ENCODE measurements at places on chromosomes 5 and 9.
A peak's percentile ranks its signal among the peaks of the same experiment; 100 is the strongest.

DNA sequence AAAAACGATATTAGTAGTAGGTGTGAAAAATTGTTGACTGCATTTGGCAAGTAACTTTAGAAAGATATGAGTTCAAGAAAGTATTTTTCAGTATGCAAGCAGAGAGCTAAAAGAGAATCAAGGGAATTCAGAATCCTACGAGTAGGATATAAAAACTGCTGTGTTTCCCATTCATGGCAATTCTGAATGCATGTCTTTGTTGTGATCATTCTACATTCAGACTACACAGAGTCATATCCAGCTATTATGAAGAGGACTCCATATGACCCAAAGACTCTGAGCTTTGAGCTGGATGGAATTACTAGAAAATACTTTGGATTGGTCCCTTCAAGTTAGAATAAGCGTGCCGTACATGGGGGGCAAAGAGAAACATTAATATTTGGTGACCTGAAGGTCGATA, 12.0 kb downstream of the IFNE start:
- no peak for DNase-seq

- DNase-seq, result no peak
Observed at GRCh38 chr5:91111473-91112238, 271.5 kb downstream of the ARRDC3 start.

DNA sequence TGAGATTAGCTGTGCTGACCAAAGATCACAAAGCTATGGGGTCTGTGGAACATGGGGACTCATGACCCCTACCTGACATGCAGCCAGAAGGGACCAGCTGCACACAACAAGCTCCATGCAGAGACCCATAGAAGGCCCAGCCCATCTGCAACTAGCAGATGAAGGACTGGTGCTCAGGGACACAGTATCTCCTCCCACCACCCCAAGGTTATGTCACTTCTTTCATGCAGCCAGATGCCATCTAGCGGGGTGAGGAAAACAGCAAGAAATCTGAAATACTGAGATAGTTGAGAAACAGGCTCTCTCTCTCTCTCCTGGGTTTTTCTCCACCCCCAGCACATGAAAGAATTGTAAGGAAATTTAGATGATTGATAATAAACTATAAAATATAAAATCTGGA, 161.3 kb upstream of the DAPK1 start:
- DNase-seq, result no peak

DNA sequence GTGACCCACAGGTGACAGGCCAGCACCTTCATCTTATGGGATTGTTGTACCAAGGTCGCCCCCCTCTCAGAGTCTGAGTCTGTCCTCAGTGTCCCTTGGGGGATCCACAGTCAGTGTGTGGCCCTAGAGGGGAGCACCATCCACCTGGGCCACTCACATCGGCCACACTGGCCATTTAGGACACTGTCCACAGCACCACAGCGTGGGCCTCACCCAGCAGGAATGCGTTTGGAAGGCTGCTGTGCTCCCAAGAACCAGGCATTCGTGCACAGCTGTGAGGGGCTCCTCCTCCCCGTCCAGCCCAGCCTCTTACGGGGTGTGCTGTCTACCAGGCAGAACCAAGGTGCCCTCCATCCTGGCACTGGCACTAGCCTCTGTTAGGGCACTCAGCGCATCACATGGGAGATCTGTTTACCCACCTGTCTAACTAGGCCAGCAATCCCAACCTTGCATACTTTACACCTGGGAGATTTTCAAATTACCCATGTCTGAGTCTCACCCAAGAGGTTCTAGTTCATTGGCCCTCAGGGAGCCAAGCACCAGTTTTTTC, 24.5 kb upstream of the UBE2QL1 start:
- DNase-seq, result no peak

DNA sequence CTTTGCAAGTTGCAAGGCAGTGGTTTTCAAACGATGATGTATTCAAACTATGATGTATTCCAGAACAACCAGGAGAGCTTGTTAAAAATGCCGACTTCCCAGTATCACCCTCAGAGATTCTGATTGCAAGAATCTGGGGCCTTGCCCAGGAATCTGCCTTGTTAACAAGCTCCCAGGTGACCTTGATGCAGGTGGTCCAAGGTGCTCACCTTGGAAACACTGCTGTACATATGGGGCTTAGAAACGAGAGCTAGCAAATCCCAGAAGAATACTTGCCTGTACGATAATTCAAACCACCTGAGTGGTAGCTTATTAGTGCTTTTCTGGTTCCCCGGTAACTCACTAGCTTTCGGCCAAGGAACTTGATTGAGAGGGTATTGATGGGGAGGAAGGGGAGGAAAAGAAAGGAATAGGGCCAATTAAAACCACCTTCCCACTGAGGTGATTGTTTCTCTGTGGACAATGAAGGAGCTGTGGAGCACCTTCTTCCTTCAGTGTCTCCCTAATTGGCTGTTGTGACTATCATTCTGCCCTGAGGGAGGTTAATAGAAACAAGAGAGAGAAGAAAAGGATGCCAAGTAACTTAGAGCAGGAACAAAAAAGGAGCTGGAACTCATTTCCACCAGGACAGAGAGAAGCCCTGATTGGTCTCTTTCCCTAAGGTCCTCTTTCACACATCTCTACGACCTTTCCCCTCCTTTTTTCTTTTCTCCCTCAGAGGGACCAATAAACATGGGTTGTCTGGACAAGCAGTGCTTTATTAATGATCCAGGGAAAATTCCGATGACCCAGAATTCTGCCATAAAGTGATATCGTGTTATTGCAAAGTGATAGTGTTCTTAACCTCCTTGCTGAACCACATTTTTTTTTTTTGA, 218.8 kb downstream of the TMEM167A start:
- no peak for DNase-seq

DNA sequence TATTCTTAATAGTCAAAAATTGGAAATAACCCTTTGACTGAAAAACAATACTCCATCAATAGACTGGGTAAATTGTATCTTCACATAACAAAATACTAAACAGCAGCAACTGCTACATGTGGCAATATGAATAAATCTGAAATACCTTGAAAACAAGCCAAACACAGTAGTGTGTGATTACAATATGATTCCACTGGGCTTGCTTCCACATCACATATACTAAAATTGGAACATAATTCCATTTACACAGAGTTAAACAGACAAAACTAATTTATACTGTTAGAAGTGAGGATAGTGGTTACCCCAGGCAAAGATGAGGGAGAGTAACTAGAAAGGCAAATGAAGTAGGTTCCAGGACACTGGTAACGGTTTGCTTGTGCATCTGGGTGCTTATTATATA, 20.4 kb downstream of the FNIP1 start:
- DNase-seq, result no peak

DNA sequence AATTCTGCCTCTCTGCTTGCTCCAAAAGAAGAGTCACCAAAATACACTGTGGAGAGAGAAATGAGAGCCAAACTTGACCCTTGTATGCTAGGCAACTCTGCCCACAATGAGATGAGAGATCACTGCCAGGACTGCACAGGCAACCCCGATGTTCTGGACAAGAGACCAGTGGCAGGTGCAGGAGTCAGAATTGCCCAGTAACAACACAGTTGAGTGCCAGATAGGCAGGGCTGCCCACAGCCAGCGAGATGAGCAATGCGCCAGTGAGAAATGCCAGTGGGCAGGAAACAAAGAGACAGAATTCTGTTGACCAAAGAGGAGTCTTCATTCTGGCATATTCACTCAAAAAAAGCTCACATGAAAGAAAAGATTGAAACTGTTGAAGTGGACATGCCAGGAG, 570.7 kb downstream of the CAAP1 start:
- no peak for DNase-seq

GRCh38 chr5:75320371-75320770, 16.6 kb upstream of the HMGCR start:
- DNase-seq, result no peak

DNA sequence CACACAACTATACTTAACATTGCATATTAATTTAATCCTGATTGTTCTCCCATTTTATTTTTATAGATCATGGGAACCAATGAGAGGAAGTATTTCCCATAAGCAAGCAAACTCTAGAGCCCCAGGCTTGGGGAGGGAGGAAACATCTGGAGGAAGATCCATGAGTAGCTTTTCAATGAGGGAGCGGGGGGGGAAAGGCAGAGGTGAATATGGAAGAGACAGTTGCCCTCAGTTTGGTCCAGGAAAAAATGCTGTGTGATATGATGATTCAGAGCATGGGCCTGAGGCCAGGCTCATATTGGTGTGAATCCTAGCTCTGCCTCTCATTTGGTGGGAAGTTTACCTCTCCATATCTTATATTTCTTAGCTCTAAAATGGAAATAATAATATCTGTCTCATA, 42.2 kb upstream of the ALDOB start:
- DNase-seq, result no peak

- DNase-seq, result no peak
Observed at GRCh38 chr5:78642701-78643100, 5.9 kb downstream of the LHFPL2 start.

DNA sequence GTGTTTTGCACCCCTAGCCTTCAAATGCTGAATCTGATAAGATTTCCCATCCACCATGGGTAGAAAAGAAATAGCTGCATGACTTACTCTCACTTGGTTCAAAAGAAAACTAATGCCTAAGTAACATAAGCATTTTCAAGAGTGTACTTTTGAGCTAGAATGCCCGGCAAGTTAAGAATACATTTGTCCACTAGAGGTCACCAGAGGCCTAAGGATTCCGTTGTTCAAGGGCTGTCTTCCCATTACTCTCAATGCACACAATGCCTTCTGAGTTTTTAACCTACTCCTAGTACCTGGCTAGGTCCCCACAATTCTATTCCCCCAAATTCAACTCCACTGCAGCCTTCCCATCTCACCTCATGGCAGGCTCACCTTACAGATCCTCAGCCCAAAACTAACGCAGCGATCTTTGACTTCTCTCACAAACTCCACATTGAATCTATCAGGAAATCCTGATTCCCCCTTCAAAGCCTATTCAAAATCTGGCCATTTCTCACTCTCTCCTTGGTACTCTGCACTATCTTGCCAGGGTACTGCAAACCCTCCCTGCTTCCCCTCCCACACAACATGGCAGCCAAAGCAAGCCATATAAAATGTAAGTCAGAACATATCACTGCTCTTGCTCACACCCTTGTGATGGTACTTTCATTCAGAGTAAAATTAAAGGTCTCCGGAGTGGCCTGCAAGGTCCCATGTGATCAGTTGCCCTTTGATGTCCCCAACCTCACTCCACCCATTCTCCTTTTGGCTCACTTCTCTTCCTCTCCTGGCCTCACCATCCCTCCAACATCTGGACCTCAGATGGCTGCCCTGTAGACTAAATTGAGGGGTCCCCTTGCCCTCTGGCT, 13.4 kb downstream of the OXCT1 start:
- peak; percentile 42 for DNase-seq

DNA sequence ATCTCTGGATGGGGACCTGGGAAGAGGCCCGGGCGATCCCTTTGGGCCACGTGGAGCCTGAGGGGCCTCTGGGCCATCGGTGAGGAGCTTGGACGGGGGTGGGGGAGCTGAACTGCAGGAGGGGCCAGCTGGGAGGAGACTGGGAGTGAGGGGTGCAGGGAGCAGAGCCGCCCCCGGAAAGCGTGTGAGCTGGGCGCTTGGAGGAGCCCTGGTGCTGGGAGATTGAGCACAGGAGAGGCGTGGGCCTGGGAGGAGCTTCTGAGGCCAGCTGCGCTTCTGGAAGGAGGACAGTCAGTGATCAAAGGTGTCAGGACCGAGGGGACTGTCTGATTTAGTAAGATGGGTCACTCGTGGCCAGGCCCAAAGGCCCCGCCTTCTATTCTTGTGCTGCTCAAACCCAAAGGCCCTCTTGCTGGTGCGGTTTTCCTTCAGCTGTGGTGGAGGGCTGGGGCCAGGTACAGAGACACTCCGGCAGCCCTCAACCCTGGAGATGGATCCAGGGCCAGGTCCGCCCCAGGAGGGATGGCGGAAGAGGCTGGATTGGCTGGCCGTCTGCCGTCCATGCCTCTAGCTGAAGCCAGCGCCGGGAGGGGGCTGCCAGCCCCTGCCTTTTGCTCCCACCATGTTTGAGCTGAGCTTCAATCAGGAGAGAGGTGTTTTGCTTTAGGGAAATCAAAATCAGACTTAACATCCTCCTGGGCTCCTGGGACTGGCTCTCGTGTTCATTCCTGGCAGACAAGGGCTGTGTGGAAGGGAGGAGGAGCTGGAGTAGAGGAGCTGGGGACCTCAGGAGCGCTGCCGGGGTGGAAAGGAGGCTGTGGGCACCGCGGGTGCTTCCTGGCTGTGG, 21.6 kb downstream of the NCS1 start:
- DNase-seq, result no peak

DNA sequence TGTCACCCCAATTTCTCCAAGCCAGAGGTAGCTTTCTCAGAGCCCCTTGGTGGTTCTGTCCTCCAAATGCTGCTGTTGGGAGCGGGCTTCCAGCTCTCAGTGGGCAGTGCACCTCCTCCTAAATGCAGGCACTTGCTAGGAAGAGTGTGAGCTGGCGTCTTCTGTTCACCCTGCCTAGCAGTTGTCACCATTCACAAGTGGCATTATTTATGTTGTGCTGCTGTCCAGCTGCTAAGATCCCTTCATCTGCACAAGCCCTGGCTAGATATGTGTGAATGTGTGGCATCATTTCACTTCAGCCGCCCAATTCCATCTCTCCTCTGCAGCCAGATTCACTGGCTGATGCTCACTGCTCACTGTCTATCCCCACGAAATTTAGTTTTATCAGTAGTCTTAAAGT, 43.7 kb downstream of the SLC36A1 start:
- DNase-seq, result no peak

DNA sequence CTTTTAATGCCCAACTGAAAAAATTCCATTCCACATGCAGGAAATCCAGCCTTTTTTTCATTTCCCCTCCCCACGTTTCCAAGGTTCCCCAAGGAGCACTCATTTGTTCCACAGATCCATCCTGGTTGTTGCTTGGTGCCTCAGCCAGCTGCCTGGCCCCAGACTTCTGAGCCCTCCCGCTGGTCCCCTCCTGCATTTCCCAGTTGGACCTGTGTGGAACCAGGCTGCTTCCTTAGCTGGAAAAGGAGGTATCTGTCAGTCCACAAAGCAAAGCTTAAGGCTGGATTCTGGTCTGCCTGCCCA, 44.8 kb downstream of the ANGPTL2 start:
- no peak for DNase-seq

DNA sequence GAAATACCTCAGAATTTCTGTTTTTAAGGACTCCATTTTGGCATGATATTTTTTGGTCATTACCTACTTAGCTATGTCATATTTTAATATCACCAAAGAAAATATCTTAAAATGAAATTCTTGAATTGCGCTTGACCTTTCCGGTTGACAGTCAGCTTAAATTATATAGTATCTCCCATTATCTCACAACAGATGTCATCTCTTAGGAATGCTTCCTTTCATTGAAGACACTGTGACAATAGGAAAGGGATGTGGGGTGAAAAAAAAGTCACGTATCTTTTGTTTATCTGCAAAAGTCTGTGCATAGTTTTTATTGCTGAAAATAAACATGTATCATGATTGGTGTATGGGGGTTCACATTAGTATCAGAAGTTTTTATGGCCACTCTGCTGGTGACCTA, 105.8 kb downstream of the INVS start:
- DNase-seq, result no peak
